ENCODE measurements at places on chromosomes 2 and 18. TPM values are rescaled to one million over a fixed set of nuclear protein-coding genes. Genes with fewer than 3 reads are reported as not detected.

DNA sequence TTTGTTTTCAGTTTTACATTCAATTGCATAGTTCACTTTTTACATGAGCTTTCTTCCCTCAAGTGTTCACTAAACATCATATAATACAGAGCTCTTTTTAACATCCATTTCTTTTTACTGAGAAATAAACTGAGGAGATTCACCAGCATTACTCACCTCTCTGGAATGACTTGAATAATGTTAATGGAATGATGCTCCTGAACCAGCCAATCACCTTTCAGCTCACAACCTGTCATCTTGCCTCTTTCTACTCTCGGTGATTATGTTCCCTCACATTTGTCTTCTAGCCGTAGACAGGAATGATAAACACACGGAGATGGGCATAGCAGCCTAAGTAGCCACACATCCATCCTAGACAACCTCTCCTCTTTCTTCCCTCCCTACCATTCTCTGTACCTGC lies 301.7 kb downstream of the PAX3 start:
- no peak for DNase-seq

DNA sequence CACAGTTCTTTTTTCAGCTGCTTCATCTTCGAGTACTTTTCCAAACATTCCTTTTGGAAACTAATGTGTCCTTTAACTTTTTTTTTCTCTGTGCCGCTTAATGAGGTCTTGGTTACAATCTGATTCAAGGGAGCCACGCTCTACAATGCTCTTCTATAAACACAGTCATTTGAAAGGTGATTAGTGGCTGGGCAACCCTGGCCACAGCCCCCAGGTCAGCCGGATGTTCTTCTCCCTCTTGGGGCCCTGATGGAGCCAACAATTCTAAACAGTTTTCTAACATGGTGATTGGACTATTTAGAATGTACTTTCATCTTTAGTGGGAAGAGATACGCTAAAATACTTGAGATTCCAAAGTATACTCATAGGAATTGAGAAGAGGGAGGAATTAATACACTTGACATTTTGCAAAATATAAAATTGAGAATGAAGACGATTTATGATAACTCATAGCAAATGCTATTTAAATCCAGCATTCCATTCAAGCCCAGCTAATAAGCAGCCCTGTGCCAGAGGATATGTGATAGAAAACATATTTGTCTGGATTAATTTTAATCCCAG lies 83.7 kb upstream of the MBOAT2 start:
- DNase-seq: no peak

The ARHGAP25 gene
- total RNA-seq: 32.2 TPM

GRCh38 chr2:151845481-151845880 lies 17.3 kb upstream of the ARL5A start:
- no peak for DNase-seq

GRCh38 chr18:62939926-62940325 lies 224.6 kb downstream of the PHLPP1 start:
- DNase-seq: no peak

The STRN gene
- total RNA-seq: 15.0 TPM

DNA sequence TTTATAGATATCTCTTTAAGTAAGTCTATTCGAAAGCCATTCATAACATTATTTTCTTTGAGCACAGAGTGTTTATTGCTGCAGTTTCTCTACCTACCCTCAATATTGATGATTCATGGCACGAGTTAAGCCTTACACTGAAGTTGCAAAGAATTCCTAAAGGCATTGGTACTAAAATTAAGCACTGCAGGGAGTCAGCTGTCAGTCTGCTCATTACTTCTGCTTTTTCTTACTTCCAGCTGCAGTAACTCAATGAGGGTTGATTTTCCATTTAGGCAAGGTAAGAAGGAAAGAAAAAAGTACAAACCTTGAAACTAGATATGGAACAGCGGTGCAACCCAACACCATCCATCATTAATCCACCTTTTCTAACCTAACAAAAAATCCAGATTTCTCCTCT lies 65.2 kb downstream of the RNF152 start:
- no peak for DNase-seq

DNA sequence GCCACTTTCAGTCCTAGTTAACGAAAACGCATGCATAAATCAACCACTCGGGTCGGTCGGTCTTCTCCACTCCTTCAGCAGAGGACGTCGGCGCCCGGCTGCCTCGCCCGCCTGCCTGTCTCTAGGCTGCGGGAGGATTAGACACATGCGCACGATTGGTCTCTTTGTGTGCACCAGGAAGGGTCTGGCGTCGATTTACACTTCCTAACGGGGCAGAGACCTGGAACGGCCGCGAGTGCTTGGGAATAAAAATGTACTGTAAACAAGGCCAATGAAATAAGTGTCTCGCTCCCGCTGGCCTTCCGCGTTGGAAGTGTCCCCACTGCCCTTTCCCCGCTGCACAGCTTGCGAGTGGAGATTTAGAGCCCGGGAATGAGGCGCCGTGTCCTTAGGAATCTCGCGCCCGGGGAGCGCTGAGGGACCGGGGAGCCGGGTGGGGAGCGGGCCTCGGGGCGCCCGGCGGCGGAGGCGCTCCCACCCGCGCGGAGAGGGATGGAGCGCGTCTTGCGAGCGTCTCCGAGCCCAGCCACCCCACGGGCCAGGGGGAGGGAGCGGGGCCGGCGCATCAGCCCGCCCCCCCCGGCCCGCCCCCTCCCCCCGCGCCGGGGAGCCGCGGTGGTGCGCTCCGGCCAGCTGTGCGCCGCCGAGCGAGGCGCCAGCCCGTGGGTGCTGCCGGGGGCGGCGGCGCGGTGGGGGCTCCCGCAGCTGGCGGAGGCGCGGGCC lies at the start of gene DOK6:
Gene DOK6 (plus strand): TSS at position 636 of the 723 bp plus-strand sequence.
- DNase-seq: peak; percentile 4

The ANO7 gene
- 0.09 TPM for total RNA-seq

DNA sequence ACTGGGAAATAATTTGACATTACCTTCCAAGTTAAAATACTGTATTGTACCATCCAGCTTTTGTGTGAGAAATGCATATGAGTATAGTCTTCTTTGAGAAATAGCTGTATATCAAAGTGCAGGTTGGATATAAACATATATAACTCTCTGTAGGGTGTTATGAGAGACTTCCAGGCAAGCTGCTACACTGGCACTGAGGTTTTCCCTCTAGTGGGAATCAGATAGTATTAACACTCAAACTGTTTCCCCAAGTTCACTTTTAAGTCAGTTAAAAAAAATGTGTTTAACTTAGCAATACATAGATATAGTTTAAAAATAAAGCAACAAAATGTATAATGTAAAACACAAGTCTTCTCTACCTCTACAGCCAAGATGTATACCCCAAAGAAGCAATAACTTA lies 368.4 kb upstream of the SLC8A1 start:
- no peak for DNase-seq

GRCh38 chr2:204110751-204111516 lies 174.4 kb downstream of the ICOS start:
- peak; percentile 8 for DNase-seq
